ENCODE measurements at places on chromosomes 6 and 20.

DNA sequence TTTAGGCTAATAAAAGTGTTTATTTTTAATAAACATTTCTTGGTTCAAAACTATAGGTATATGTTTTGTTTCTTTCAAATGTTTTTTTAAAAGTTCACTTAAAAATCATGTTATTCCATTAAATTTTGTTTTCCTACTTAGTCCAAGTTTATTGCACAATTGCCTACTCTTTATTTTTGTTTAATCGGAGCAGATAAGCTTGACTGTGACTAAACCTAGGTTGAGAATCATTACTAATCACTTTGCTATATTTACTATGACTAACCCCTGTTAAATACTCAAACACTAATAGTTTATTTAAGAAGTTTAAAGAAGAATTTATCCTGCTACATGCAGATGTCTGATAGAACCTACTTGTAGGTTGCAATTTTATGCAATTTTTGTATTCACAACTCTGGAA, 18.8 kb downstream of the MAP3K4 start:
- DNase-seq = no peak

- no peak for DNase-seq
Measured at GRCh38 chr6:131937226-131937625, 13.9 kb downstream of the CCN2 start.

- DNase-seq = no peak
Measured at GRCh38 chr6:37221585-37222124, 35.9 kb upstream of the TBC1D22B start.

GRCh38 chr6:156910938-156911337, 133.8 kb downstream of the ARID1B start:
- no peak for DNase-seq

DNA sequence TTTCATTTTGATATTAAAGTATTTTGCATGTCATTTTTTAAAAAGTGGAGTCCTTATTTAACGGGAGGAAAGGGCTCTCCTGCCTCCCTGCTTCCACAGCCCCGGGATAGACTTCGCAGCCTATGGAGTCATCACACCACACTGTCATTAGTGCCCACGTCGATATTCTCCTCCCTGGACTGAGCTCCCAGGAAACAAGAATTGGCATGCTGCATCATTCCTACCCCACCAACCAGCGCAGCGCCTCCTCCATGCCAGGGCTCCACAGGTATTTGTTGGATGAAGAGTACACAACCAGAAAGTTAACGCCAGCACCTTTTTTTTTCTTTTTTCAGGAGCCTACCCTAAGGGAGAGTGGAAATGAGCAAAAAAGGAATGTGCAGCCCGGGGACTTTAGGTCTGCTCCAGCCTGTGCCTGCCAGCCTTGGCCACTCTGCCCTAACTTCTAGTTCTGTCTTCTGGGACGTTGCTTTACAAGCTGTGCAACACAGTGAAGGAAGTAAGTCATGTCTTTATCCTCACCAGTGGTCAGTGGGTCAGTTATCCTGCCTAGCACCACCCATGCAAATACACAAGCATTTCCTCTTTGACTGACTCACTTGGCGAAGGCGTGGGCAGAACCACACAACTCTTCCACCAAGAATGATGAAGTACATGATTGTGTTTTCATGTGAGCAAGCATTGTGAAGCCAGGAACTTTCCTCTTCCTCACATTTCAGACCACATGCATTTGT, 180.7 kb upstream of the UST start:
- no peak for DNase-seq

- DNase-seq = no peak
Measured at GRCh38 chr20:2261046-2261485, 34.7 kb upstream of the TGM3 start.

- DNase-seq = no peak
Measured at GRCh38 chr6:168035661-168036545, 38.4 kb downstream of the KIF25 start.

GRCh38 chr6:46848684-46849360, 55.6 kb downstream of the MEP1A start:
- DNase-seq = peak; percentile 82

GRCh38 chr20:35226884-35227681, 593 bp downstream of the MMP24 start:
- DNase-seq = no peak

DNA sequence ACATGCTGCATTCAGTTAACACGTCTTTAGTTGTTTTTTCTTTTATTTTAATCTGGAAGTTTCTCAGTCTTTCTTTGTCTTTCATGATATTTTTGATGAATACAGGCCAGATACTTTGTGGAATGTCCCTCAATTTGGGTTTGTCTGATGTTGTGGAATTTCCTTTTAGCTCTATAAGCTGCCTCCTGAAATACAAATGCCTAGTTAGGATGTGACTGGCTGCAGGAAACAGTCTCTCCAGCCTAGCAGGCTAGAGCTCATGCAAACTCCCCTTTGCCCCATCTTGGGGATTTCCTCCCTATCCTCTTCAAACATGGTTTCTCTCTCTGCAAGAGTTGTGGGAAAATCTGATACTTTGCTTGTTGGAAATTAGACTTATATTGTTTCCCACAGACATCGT, 89.3 kb upstream of the JAG1 start:
- DNase-seq = no peak

GRCh38 chr6:152828431-152828830, 77.8 kb downstream of the VIP start:
- no peak for DNase-seq

- DNase-seq = no peak
Measured at GRCh38 chr6:160391419-160392116, 43.4 kb downstream of the SLC22A3 start.

GRCh38 chr6:110063594-110064263, 85.6 kb downstream of the GPR6 start:
- DNase-seq = no peak

All from midbrain (tissue), 1 donor.